ENCODE measurements at places on chromosomes 2 and 18.

DNA sequence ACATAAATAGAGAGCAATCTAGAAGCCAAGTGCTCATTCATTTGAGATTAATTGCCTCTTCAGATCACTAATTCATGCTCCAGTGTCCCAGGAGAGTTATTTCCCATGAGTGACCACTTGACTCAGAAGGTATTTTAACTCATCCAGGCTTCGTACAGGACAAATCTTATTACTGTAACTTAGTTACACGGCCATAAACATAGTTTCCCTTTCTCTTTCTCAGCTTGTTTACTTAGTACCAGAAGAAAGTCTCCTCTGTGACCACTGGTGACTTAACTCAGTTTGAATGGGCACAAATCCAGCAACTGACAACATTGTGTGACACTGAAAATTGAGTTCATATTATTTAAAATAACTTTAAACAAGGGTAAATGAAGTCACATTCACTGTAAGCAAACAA is 25.3 kb downstream of the MMADHC start:
- no peak for DNase-seq

DNA sequence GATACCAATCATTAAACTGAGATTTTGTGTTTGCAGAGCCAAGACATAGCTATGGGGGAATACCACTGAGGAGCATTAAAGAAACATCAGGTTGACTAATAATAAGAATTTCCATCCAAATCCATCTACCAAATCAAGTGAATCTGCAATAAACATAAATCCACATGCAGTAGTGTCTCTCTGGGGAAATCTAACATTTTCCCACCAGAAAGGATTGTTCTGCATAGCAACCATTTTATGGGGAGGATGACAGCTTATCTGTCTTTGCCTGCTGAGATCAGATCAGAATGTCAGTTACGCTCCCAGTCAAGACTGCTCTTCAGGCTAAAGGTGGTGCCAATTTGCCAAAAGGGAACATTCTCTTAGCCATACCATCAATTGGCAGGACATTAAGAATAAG is 1098.9 kb upstream of the CHAC2 start:
- DNase-seq: no peak

DNA sequence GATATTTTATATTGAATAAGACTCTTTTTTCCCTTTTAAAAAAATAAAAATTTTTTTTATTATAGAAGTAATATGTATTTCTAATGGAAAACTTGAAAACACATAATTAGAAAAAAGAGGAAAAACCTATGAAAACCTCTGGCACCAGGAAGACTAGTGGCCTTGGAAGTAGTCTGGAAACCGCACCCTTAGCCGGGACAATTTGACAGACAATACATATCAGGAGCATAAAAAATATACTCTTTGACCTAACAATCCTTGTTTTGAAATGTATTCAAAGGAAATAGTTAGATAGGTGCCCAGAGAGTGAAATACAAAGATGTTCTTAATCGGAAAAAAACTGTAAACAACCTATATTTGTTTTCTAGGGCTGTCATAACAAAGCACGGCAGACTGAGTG is 34.9 kb upstream of the FAM117B start:
- DNase-seq: no peak

DNA sequence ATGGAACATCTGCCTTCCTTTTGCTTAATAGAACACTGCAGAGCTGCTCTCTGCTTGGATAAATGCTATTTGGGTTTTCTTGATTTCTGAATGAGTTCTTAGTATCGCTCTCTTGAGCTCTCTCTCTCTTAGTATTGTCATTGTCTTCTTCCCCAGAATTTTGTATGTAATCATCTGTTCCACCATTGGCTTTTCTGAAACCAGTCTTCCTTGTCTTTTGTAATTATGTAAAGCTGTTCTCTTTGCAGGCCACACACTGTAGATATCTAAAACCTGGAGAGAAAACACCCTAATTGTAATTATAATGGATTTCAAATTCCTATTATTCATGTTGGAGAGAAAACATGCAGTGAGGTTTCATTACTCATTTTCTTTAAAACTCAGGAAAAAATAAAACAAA is 333.1 kb upstream of the CHAC2 start:
- DNase-seq: no peak

DNA sequence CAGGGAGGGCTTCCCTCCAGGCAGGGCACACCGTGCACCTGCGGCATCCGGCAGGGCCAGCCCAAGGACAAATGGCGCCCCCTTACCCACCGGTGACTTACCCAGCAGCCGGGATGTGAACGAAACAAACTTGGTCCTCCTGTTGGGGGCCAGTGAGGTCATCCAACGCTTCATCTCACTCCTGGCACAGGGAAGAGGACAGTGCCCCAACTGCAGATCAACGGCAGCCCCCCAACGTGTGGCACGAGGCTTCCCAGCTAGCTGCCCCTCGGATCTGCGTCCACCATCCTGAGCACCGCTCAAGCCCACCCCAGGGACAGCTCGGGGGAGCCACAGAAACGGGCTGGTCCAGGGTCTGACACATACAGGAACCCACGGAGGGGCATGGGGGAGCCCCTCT is 12.0 kb downstream of the SNORC start:
- DNase-seq: no peak

DNA sequence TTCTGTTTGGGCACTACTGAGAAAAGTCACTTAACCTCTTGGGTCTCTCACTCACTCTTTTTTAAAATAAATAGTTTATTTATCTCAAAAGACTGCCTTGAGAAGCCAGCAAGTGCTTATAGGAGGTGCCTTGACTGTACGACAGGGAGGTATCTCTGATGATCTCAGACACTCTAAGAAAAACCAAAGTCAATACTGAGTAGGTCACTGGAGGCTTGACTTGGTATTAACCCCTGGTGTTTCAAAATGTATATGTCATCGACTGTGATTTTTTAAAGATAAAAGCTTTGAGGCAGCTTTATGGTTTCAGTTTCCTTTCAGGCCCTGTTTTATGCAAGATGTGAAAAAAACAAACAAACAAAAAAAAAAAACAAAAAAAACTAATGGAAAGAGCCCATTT is 33.7 kb downstream of the MREG start:
- DNase-seq: no peak
